Cardiac atrium fibroblast (primary cell): ENCODE measurements at places on chromosomes 12 and 14. TPM values are rescaled to one million over a fixed set of nuclear protein-coding genes. Genes with fewer than 3 reads are reported as not detected.

Gene GAS2L3
- 4.2 and 5.2 TPM in 2 replicates for total RNA-seq

Gene KCTD10
- 30.5 and 36.6 TPM in 2 replicates for total RNA-seq

Gene FOXA1
- total RNA-seq, result not detected in 2 replicates

Gene SLC6A15
- total RNA-seq, result 1.6 and 2.3 TPM in 2 replicates

Gene DBX2
- not detected in 2 replicates for total RNA-seq

Gene TRIM9
- total RNA-seq, result 0.49 and 2.7 TPM in 2 replicates

Gene PLA2G1B
- not detected in 2 replicates for total RNA-seq

Gene TAC3
- total RNA-seq, result 0.32 TPM in 1 of 2 replicates, not detected in the other

Gene ZNF740
- total RNA-seq, result 5.0 and 6.5 TPM in 2 replicates

Gene KRT3
- total RNA-seq, result not detected in 2 replicates

Gene CKAP4
- total RNA-seq, result 177 and 258 TPM in 2 replicates

Gene RDH16
- total RNA-seq, result not detected in 2 replicates

Gene SAMD4A
- 21.7 and 28.3 TPM in 2 replicates for total RNA-seq

Gene PMEL
- 3.1 and 9.9 TPM in 2 replicates for total RNA-seq

Gene RNASE3
- total RNA-seq, result not detected in 2 replicates

Gene GPR132
- not detected in 2 replicates for total RNA-seq

Gene SLC35F4
- not detected in 2 replicates for total RNA-seq

Gene SLC15A5
- total RNA-seq, result 0.18 TPM in 1 of 2 replicates, not detected in the other

Gene DDX55
- total RNA-seq, result 10.4 and 10.7 TPM in 2 replicates

Gene COX8C
- not detected in 2 replicates for total RNA-seq

Gene SPX
- total RNA-seq, result 0.97 TPM in 1 of 2 replicates, not detected in the other

Gene SERPINA5
- 1.1 and 1.5 TPM in 2 replicates for total RNA-seq

Gene APOF
- not detected in 2 replicates for total RNA-seq

Gene RIPK3
- 0.36 TPM in 1 of 2 replicates, not detected in the other for total RNA-seq

Gene LTB4R2
- 1.4 and 2.1 TPM in 2 replicates for total RNA-seq

Gene LBHD2
- total RNA-seq, result not detected in 2 replicates

Gene ADAM20
- under 0.01 TPM in 1 of 2 replicates, not detected in the other for total RNA-seq

Gene CEBPE
- total RNA-seq, result not detected in 2 replicates
